ENCODE measurements at places on chromosomes 1 and 21.

- no peak for DNase-seq
These were observed 29.4 kb upstream of the VASH2 start for GRCh38 chr1:212920896-212921295.

DNA sequence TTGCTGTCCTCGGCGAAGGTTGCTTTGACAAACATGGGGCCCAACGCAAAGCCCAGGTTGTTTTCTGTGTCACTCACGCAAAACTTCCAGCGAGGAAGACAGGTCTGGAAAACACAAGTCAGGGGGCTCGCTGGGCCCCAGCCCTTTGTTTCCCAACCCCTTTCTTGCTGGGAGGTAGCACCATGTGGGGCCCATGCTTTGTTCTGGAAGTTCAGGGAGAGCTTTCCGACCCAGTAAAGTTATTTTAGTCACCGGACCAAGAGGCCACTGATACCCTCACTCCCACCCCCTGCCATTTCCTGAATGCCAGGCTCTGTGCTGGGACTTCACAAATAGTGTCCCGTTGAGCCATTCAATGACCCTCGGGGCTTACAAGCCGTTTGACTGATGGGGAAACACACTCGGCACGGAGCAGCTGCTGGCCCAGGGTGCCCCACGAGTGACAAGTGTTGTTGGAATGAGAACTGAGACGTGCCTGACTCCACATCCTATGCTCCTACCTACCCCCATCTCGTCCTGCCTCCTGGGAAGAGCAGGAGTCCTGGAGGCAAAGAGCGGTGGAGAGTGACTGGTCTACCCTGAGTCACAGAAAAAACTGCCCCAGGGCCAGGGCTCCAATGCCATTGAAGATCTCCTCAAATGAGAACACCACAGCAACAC is 52.0 kb downstream of the ECE1 start:
- no peak for DNase-seq

DNA sequence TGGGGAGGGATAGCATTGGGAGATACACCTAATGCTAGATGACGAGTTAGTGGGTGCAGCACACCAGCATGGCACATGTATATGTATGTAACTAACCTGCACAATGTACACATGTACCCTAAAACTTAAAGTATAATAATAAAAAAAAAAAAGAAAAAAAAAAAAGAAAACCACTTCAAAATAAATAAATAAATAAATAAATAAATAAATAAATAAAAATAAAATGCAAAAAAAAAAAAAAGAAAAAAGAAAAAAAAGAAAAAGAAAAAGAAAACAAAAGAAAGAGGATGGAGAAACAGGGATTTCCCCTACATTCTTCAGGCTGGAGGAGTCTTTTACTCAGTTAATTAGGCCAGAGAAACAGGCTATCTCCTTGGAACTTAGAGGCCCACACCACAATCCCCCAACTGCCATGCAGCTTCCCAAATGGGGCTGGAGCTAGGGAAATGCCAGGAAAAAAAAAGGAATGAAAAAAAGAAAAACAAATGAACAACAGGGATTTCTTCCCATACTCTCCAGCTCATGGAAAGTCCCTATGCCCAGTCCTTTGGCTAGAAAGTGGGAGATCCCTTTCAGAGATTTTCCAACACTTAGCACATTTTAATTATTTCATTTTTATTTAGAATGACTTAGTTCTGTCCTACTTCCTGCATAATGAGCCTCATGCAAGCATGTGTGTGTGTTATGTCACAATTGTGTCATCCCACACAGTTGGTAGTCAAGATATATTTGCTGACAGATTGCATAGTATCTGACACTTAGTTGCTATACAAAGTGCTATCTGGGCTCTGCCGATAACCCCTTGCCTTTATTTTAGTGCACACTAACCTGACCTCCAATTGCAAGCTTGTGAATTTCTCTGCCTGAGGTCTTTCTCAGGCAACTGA is 486.4 kb downstream of the PLPP3 start:
- DNase-seq: no peak

DNA sequence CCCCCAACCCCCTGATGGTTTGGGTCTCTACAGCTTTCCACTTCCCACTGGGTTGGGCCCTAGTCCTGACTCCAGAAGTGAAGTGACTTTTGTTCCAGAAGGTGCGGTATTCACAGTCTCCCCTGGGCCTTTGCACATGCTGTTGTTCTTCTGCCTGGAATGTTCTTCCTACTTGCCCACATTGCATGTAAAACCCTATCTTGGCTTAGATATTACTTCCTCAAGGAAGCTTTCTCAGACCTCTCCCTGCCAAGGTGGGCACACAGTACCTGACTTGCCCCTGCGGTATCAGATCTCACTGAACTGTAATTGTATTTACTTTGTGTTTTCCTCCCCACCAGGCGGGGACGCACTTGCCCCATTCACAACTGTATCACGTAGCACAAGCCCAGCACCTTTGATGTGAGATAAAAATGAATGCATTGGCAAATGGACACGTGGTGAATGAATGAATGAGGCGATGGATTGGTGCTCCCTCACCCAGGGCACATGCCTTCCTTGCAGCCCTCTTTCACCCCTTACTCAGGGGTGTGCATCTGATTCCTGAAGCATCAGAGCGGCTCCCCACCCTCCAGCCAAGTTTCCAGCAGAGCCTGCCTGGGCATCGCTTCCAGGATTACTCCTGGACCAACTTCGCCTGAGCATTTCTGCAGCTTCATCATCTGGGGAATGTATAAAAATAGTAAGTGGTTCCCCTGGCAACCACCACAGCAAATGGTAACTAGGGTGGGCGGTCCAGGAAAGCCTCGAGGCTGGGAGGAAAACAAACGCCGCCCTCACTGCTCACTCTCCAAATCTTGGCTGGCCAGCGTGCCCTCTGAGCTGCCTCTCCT is 19.8 kb downstream of the NENF start:
- no peak for DNase-seq

DNA sequence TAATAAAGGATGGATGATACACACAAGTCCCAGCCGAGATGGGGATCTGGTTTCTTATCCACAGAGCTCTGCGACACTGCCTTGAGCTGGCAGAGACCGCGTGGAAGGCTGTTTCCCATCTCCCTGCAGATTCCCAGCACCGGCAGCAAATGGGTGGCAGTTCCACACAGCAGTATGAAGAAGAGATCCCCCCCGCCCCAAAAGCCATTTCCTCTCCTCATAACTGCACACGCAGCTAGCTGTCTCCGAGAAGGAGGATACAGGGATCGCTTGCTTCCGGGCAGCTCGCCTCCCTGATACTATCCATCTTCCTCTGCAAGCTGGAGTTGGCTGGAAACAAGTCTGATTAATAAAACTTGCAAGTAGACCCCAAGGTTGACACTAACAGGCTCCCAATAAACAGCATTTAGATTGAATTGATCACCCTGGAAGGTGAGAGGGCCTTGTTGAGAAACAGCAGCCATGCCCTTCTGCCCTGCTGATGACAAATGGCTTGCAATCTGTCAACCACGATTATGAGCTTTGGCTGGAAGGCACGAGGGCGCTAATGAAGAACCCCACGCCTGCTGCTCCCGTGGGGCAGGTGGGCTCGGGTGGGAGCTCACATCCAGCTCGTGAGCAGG is 642.3 kb downstream of the AJAP1 start:
- no peak for DNase-seq

DNA sequence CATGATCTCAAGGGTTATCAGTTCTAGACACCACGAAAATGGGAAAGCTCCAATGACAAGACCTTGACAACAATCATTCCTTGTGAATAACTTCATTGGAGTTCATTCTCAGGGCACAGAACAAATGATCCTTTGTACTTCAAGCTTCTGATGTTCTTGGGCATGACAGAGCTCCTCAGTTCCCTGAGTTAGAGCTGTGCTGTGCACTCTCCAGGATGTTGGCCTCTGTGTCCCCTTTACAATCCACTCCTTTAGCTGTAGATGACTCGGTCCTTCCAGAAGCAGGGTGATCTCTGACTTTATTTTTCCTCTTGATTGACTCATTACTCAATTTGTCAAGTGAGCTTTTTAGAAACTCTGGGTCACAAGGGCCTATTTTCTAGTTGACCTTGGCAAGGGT is 3.9 kb upstream of the FAM78B start:
- no peak for DNase-seq

DNA sequence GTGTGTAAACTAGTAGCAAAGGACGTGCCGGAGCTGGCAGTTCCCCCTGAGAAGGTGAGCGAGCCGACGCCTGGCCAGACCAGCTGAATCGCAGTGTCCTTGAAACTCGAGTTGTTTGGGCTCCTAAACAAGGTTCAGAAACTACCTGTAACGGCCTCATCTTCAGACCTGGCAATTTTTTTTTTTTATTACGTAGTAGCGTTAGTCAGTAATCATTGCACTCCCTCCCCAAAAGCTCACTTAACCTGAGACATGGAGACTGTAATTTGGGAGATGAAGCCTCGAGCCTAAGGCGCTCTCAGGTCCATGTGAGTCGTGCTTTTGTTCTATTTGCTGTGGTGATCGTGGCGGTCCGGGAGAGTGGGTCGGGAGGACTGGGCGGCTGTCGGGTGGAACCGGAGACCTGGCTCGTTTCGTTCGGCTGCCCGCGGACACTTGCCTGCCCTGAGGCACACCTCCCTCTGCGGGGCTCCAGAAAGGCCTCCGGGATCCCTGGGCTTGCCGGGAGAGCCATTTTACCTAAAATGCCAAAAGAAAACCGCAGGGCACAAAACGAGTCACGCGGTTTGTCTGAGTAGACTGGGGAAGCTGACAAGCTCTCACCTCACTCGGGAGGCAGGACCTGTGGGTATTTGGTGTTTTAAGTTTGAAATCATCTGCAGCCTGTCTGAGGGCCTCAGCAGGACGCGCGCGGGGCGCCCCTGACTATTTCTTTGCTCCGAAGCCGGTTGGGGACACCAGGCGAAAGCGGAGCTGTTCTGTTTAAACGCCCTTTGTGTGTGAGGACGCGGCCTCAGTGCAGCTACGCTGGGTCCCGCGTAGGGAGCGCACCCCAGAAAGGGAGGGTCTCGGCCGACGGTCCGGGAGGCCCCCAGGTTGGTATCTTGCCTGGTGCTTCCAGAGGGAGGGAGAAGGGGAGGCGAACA is 722 bp downstream of the LHX8 start:
- no peak for DNase-seq

GRCh38 chr1:218424502-218424901 is 79.4 kb downstream of the TGFB2 start:
- no peak for DNase-seq

GRCh38 chr1:172670791-172671190 is 11.9 kb downstream of the FASLG start:
- no peak for DNase-seq

DNA sequence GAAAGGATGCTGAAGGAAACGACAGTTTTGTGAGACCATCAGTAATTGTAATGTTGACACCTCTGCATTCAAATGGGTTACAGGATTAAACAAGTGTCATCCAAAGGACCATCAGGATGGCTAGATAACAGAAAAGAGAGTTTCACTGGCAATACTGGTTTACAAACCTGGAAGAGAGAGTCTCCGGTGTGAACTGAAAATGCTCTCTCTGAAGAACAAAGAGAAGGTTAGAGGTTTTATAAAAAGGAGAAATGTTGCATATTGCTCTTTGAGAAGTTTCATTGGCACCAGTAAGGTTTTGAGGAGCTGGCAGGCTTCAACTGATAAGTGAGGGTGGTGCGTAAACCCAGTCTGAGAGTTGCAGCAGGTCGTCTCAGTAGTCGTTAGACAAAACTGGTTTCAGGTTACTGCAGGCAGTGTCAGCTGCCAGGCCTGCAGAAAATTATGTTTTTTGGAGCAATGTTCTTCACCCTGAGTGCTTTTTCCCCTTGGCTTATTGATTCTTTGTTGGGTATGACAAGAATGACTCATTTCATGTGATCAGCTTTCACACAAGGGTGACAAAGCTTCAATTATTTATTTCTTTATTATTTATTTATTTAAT is 42.2 kb downstream of the KCNK1 start:
- DNase-seq: no peak

- no peak for DNase-seq
These were observed 22.1 kb upstream of the SH3D21 start for GRCh38 chr1:36284061-36284460.

DNA sequence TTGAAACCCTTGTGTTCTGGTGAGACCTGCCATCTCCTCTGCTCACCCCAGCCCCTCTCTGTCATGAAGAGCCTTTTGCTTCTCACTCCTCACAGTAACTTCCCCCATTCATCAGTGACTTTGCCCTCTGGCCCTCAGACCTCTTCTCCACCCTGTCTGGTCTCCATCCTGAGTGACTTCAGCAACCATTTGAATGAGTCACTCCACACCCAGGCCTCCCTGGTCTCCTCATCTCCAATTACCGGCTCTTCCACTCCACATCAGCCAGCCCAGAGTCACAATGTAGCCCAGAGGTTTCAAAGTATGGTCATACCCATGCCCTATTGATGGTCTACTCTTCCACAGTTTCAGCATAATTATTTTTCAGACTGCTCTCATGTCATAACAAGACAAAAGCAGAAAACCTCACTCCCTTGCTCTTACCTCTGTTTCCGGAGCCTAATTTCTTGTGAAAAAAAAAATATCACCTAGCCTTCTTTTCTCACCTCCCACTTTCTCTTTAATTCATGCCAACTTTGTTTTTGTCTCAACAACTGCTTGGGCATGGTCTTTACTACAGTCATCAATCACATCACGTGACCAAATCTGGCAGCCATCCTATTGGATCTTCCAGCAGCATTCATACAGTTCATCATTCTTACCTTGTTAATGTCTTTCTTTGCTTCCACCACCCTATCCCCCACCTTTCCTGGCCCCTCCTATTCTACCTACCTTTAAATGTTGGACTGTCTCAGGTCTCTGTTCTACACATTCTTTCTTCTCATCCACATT is 35.6 kb upstream of the NEK7 start:
- DNase-seq: no peak

DNA sequence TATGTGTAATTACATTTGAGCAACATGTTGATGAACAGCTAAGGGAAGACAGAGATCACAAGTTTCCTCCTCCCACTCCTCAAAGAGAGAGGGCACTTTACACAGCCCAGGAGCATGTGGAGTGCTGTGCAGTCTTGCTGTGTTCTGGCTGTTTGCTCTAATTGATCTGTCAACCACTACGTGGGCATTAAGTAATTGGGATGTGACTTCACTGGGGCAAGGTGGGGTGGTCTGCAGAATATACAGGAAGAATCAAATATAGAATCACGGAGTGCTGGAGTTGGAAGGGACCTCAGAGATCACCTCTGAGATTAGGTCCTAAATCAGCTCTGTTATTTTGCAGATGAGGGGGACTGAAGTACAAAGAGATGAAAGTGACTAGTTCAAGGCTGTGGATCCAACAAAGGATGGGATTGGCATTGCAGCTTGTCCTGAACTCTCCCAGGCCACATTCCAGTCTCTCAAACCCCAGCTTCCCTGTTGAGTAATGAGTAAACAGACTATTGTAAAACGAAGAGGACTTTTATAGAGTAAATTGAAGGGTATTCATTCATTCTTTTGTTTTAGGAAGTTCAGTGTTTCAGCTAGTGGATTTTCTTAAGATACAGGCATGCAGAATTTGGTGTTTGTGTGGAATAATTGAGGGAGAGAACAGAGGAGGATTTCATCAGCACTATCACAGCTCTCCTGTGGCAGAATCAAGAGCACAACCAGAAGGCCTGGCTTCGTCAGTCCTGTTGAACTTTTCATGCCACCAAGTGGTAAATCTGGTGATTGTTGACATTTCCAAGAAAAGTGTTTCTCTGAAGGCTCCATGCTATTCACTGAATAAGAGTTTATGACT is 22.4 kb downstream of the NOS1AP start:
- DNase-seq: peak; percentile 35

- DNase-seq: no peak
These were observed 26.9 kb upstream of the LBR start for GRCh38 chr1:225454733-225455132.

- no peak for DNase-seq
These were observed 54.4 kb upstream of the TINAGL1 start for GRCh38 chr1:31521761-31522555.

Measured in iPS-NIHi11 (cell line).